CD8-positive, alpha-beta memory T cell (primary cell): ENCODE measurements at places on chromosomes 7 and 10.

GRCh38 chr7:44415510-44415909 lies 74.9 kb downstream of the NUDCD3 start:
- no peak for DNase-seq

GRCh38 chr10:30877111-30877510 lies 154.6 kb downstream of the ZNF438 start:
- no peak for DNase-seq

GRCh38 chr10:96663797-96664196 lies 56.5 kb downstream of the PIK3AP1 start:
- DNase-seq, result no peak

GRCh38 chr7:51228386-51228958 lies 88.1 kb downstream of the COBL start:
- no peak for DNase-seq

DNA sequence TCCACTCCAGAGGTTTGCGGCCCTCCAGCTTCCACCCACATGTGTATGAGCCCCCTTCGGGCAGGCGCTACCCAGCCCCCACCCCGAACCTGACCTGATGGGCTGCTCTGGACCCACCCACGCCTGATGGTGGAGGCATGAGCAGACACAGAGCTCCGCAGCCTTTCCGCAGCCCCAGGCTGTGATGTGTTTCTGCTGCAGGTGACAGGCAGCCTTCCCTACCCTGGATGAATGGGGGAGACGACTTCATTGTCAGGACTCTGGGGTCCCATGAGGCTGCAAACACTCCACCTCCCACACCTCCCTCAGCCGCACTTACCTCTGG lies 61.2 kb downstream of the OAT start:
- DNase-seq, result no peak

- DNase-seq, result no peak
These were observed 5.5 kb upstream of the SLC25A13 start for GRCh38 chr7:96327429-96327828.

DNA sequence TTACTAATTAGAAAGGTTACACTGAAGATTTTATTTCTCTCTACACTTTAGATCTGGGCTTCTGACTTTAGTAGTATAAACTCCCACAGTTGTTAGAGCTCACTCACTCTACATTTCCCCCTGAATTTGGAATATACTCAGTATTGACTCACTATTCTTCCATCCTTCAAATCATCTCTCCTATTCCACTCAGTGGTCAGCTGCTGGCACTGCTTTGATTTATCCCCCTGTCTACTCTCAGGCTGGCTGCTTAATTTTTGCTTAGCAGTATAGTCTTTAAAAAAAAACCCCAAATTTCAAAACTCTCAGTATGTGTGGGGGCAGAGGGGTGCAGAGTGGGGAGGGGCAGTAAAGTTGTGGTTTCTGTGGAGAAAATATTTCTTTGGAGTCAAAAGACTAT lies 68.9 kb downstream of the CDK6 start:
- no peak for DNase-seq

DNA sequence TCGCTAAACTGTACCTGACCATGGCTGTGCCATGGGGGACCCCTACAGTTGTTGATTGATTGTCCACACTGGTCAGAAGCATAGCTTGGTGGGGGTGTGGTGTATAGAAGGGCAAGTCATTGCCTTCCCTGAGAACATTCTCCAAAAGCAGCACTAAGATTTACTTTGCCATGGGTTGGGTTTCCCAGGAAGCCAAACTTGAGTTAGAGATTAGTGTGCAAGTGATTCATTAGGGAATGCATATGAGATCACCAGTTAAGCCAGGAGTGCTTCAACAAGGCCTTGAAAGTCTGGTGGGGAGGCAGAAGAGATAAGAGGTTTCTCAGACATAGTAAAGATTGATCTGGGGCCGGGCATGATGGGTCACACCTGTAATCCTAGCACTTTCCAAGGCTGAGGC lies 21.4 kb upstream of the TPST1 start:
- no peak for DNase-seq

GRCh38 chr7:150801946-150802771 lies 1.6 kb downstream of the TMEM176A start:
- no peak for DNase-seq
